ENCODE measurements at places on chromosomes 13 and 19. TPM values are rescaled to one million over a fixed set of nuclear protein-coding genes. Genes with fewer than 3 reads are reported as not detected.

Gene ZNF160
- total RNA-seq, result 30.2 TPM

Gene TMEM59L
- total RNA-seq, result 0.52 TPM

Gene SPACA4
- not detected for total RNA-seq

Gene CYP4F2
- 0.23 TPM for total RNA-seq

Gene IGFL1
- total RNA-seq, result not detected

Gene IGFLR1
- 14.3 TPM for total RNA-seq

Gene ATP8A2
- 1.3 TPM for total RNA-seq

Gene RAB3D
- total RNA-seq, result 59.2 TPM

Gene MFSD12
- 101 TPM for total RNA-seq

Gene ZNF296
- 1.5 TPM for total RNA-seq

Gene ZNF610
- 2.3 TPM for total RNA-seq

Gene SPACA6
- 157 TPM for total RNA-seq

Gene DLEU7
- 0.39 TPM for total RNA-seq

Gene DPF1
- 0.46 TPM for total RNA-seq

Gene MCF2L
- total RNA-seq, result 45.5 TPM

Gene ATXN8OS
- total RNA-seq, result not detected

Gene CCDC169
- total RNA-seq, result 0.20 TPM

Gene SEMA6B
- 3.4 TPM for total RNA-seq

Gene ZNF177
- total RNA-seq, result 1.3 TPM

Gene ZNF582
- total RNA-seq, result 7.4 TPM

Gene PPAN
- 28.4 TPM for total RNA-seq

Gene KLHL1
- not detected for total RNA-seq

Gene TMIGD2
- total RNA-seq, result 0.80 TPM

Gene KRTDAP
- total RNA-seq, result not detected
